ENCODE measurements at places on chromosomes 6 and 20. TPM values are rescaled to one million over a fixed set of nuclear protein-coding genes. Genes with fewer than 3 reads are reported as not detected.
A peak's percentile ranks its signal among the peaks of the same experiment; 100 is the strongest.

The CLDN20 gene
- 0.35 TPM for polyA plus RNA-seq

The TRAPPC3L gene
- polyA plus RNA-seq, result 0.18 TPM

The SMLR1 gene
- polyA plus RNA-seq, result not detected

The TMEM200A gene
- 13.6 TPM for polyA plus RNA-seq

- DNase-seq, result no peak
Observed at GRCh38 chr6:29097803-29098202, 1.5 kb upstream of the OR2J1 start.

GRCh38 chr20:15927893-15928650 lies 645.2 kb downstream of the KIF16B start:
- DNase-seq, result no peak

- peak; percentile 40 for DNase-seq
Observed at GRCh38 chr20:40100261-40100660, 588.8 kb downstream of the MAFB start.

GRCh38 chr6:56406276-56407269 lies 159.2 kb upstream of the COL21A1 start:
- no peak for DNase-seq

GRCh38 chr6:143806282-143807102 lies 36.6 kb upstream of the LTV1 start:
- DNase-seq, result no peak

- no peak for DNase-seq
Observed at GRCh38 chr20:17358854-17359253, 132.0 kb downstream of the PCSK2 start.

GRCh38 chr20:63134201-63134612 lies 81.7 kb downstream of the YTHDF1 start:
- no peak for DNase-seq

Measured in muscle of back (tissue), 13 donors.